Activated CD4-positive, CD25-positive, alpha-beta regulatory T cell treated with anti-CD3 and anti-CD28 coated beads, Interleukin-2, amount 50 U/mL, for 72 hours (primary cell): ENCODE measurements at places on chromosomes 1 and 21.

DNA sequence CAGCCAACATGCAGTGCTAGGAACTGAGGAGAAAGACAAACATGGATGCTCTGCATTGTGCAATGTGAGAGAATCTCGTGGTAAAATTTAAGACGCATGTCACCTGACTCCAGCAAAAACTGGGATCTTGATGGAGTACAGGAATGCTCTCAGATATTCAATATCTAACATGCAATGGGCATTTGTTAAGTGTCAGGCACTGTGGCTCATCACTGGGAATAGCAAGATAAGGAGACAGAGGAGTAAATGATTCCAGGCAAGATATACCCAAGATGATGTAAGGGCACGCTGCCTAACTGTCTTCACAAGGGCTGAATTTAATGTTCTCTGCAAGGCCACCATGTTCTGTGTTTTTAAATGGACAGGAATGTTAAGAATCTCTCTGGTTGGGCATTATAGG, 67.8 kb downstream of the LPAR3 start:
- DNase-seq = no peak

DNA sequence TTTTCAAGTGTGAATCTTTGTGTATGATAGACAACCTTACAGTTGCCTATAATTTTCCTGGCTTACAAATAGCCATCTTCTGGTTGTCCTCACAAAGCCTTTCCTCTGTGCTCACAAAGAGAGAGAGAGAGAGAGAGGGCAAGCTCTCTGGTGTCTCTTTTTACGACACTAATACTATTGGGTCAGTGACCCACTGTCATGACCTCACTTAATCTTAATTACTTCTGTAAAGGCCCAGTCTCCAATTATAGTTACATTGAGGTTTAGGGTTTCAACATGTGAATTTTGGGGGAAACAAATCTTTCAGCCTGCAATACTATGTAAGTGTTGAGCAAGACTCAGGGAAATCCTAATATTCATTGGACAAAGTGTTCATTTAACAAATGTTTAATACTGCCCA, 167.4 kb upstream of the COL11A1 start:
- DNase-seq = no peak

- no peak for DNase-seq
Measured at GRCh38 chr1:240352769-240353168, 259.2 kb downstream of the GREM2 start.

GRCh38 chr1:15249081-15249480, 2.1 kb downstream of the FHAD1 start:
- DNase-seq = no peak

DNA sequence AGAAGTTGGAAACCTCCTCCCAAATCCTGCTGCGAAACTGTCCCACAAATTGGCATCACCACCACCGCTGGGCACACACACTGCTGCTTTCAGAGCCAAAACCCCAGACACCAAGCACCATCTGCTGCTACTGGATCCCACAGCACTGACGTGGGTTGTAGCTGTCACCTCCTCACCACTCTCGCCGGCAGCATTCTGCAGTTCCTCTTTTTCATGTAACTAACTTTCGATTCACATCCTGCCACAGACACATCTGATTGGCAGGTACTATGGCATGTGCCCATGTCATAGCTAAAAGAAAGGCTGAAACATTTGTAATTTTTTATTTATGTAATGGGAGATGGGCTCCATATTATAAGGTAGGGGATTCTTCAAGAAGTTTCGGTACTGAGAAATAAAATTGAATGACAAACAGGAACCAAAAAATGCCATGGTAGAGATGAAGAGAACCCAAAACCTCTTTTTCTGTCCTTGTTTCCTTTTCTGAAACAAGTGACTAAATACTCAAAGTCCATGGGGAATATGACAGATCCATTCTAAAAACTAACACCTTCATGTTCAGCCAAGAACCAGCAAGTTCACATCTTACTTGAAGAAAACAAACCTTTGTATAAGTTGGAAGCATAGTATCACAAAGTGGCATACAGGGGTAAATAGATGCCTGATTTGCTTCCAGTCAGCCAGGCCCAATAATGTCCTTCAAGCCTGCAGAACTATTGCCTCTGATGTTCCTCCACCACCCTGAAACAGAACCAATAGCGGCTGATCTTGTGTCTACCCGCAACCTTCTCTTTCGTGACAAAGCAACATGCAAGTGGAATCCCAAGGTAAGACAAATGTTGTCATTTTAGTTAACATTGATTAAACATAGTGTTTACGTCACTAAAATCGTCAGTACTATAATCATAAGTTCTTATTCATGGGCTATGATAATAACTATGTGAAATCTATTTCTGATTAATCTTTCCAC, 26.6 kb upstream of the RGS13 start:
- DNase-seq = peak; percentile 48

DNA sequence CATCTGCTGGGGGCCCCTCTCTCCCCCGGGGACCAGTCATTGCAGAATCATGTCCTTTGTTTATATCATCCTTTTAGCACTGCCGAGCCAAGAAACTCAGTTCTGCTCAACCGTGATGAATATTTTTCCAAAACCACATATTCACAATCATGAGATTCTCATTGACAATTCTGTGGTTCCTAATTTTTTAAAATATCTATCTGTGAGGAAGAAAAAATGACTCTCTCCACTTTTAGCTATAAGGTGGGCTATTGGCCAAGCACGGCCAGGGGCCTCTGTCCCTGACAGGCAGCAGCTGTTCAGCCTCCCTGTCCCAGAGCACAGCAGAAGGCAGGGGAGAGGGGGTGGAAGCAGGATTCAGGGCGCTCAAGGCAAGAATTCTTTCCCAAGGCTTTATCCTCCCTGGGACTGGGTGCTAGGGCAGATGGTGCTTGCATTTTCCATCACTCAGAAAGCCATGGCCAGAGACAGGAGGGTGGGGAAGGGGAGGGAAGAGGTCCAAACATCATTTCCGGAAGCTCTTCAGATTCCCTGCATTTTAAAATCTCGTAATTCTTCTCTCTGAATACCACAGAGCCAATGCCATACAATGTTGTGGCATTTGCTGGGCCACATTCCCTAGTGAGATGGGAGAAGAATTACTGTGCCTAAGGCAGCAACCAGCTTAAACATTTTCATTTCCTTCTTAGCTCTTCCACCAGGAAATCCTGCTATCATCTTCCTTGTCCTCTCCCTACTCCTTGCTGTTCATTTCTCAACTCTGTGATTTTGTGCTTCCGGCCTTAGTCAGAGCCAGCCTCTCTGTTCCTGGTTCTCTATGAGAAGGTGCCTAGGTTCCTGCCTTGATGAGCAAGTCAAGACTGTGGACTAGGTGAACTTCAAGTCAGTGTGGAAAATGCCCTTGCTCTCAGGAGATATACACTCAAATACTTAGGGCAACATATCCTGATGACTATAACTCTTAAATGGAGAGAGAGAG, 60.3 kb downstream of the KCNJ6 start:
- DNase-seq = no peak

DNA sequence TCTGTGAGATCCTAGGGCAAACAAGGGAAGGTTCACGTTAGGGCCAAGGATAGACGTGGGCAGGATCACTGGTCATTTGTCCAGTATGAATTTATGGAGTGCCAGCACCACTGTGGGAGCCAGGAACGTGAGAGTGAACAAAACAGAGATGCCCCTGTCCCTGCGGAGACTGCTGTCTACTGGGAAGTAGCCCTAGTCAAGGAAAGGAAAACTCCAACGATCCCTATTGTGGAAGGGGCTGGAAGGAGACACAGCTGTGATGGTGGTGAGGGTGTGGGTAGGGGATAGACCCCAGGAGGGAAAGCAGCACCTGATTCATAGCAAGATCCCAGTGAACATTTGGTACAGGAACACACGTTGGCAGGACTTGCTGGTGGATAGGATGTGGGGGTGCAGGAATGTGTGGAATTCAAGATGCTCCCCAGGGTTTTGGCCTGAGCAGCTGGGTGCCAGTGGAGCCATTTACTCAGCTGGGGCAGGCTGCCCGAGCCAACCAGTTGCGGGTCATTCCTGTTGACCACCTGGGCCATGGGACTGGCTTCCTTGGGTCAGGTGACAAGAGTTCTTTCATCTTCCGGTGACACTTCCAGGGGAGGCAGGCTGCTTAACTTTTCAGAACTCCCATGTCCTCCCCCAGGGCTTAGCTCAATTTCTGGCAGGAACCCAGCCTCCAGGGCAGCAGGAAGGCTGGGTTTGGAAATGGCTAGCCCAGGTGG, 1.2 kb upstream of the ATP13A2 start:
- DNase-seq = no peak

- DNase-seq = no peak
Measured at GRCh38 chr1:225318706-225319575, 108.9 kb downstream of the LBR start.

DNA sequence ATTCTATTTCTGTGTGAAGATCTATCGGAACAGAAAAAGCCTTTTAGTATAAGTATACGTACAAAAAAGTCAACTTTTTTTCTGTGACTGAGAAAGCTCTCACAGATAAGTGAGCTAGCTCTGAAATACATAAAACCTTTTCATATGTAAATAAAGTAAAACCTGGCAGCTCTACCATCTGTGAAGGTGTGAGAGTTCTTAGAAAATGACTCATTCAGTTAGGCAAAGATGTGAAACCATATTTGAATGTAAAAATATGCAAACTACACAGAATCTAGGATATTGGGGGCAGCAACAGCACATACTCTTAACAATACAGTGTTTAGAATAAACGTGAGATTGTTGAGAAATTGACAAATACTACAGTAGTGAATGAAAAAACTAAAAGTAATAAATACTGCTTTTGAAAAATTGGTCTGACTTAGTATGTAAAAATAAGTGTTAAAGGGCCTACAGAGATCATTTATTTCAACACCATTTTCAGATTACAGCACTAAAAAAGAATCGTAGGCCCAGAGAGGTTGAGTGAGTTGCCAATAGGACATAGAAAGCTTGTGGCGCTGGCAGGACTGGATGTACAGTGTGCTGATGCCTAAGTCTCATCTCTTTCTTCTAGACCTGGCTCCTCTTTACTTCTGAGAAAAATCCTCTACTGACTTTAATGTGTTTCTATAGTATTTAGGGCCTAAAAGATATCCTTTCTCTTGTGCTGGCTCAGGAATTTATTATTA, 19.8 kb downstream of the ATP6V1G3 start:
- no peak for DNase-seq

DNA sequence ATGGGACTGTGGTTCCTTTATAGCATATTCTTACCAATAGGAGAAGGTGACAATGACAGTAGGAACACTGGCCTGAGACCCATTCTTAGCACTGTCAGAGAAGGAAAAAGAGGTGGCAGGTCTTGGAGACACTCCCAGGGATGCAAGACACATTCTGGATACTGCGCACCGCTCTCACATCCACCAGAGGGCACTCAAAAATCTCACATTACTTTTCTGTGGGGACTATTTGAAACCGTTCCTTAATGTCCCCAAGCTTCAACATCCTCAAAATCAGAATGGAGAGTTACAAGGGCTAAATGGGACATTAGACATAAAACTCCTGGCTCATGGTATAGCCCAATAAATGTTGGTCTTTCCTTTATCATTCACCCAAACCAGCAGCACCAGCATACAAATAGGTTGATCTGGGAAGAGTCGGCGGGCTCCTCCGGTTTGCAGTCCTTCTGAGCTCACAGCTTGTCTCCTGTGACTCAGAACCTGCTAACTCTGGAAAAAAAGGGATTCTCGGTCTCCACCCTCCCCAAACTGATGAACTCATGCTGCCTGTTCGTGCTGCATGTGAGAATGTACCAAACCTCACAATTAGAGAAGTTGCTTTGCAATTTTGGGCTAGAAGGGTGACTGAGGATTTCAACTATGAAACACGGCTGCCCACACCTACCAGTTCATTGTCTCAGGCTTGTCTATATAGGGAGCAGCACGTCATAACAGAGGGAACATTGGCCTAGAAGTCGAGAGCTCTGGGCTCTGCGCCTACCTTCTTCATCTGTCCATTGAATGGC, 40.2 kb downstream of the IL12RB2 start:
- no peak for DNase-seq

GRCh38 chr1:222976453-222976852, 161.6 kb downstream of the DISP1 start:
- DNase-seq = no peak

- no peak for DNase-seq
Measured at GRCh38 chr1:13769212-13769611, 69.2 kb downstream of the PRDM2 start.

DNA sequence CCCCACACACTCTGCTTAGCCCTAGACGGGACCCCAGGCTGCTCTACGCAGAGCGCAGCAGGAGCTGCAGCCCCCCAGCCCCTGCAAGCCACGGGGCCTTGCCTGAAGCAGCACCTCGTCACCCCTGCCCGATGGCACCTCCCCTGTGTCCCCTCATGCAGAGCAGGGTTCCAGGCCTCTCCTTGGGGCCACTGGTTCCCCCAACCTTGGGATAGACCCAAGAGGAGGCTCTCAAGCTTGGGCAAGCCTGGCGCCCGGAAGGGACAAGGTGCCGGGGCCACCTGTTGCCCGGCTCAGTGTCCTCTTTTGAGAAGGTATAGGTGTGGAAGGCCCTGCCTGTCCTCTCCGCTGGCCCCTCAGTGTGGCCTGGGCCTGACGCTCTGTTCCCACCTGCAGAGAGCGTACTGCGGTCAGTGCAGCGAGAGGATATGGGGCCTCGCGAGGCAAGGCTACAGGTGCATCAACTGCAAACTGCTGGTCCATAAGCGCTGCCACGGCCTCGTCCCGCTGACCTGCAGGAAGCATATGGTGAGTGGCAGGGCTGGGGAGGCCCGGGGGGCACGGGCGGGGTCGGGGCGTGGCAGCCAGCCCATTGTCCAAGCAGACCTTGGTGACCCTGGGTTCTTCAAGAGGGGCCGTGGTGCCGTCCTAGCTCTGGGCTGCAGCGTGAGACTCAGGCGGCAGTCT, 50.6 kb downstream of the FAAP20 start:
- DNase-seq = no peak

GRCh38 chr21:39502631-39503030, 50.9 kb downstream of the SH3BGR start:
- DNase-seq = no peak

DNA sequence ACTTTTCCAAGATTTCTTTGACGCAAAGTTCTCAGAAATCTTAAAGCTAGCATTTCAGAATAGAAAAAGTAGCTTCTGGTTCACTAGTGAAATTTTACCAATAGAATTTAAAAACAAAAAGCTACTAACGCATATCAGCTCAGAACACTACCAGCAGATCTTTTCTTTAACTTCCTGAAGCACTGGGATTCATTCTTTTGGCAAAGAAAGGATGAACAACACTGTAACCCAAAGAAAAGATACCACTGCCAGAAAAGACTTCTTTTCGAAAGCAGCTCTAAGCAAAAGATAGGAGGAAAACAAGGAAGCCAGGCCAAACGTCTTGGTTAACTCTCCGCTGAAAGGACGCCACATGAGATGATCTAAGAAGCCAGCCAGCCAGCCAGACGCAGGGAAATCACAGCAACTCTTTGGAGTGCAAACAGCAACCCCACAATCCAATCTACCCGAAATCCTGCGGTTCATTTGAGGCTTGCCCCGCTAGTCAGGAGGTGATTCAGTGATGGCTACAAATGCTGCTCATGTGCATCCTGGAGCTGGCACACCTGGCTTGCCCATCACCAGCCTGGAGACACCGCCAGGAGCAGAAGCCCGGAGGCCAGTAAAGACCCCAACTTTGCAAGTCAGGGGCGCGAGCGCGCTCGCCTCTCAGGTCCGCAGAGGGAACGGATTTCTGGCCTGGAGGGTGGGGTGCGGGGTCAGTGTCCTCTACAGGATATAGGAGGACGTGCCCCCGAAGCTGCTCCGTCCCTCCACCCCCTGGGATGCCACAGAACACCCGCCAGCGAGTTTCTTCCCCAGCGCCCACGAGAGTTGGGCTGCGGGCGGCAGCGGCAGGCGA, 812 bp downstream of the NBPF1 start:
- peak; percentile 46 for DNase-seq

- DNase-seq = no peak
Measured at GRCh38 chr1:93338387-93339146, 7.1 kb upstream of the DR1 start.
